ENCODE measurements at places on chromosomes 7 and 10. TPM values are rescaled to one million over a fixed set of nuclear protein-coding genes. Genes with fewer than 3 reads are reported as not detected.

Gene EBLN1
- total RNA-seq, result not detected

Gene IQCE
- total RNA-seq, result 9.7 TPM

Gene GDF2
- not detected for total RNA-seq

Gene H2BK1
- total RNA-seq, result not detected

DNA sequence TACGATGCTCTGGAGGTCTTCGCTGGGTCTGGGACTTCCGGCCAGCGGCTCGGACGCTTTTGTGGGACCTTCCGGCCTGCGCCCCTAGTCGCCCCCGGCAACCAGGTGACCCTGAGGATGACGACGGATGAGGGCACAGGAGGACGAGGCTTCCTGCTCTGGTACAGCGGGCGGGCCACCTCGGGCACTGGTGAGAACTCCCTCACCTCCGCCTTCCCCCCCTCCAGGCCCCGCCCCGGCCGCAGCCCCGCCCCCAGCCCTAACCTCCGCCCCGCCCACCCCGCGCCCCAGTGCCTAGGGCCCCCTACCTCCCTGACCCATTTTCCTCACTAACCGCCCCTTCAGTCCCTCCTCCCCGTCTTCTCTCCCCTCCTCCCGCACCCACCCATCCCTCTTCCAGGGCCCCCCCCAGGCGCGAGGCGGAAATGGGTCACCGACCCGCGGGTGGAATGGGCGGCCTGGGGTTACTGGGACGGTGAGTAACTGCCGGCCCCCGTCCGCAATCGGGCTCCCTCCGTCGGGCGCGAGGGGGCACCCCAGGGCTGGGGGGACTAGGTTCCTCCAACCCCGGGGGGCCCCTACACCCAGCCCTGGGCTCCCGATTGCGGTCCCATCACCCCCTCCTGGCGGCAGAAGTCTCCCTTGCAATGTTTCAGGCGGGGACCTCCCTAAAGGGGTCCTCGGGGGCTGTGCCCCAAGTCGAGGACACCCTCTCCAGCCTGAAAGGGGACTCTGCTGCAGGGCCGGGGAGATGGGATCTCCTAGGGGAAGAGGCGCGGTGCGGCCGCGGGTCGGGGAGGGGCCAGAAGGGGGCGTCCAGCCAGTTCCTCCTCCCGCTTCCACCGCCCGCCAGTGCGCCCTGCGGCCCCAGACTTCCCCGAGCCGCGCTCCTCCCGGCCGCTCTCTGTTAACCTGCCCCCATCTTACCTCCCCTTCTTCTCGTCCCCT, 2.1 kb downstream of the PCOLCE start:
- peak; percentile 59 for DNase-seq

GRCh38 chr7:69706070-69706469, 107.8 kb downstream of the AUTS2 start:
- DNase-seq, result no peak

- DNase-seq, result peak; percentile 25
These were observed 680.7 kb downstream of the SUGCT start for GRCh38 chr7:40815512-40815911.
